ENCODE measurements at places on chromosomes 5 and 9. TPM values are rescaled to one million over a fixed set of nuclear protein-coding genes. Genes with fewer than 3 reads are reported as not detected.

COL15A1 gene
- 229 TPM for total RNA-seq

LVRN gene
- 0.36 TPM for total RNA-seq

SLC26A2 gene
- 21.4 TPM for total RNA-seq

RIC1 gene
- total RNA-seq, result 40.3 TPM

MSX2 gene
- total RNA-seq, result 3.8 TPM

FGF10 gene
- 2.2 TPM for total RNA-seq

FRRS1L gene
- 0.10 TPM for total RNA-seq

GALT gene
- total RNA-seq, result 34.2 TPM

CLTB gene
- total RNA-seq, result 72.3 TPM

IL13 gene
- not detected for total RNA-seq

IFNA5 gene
- total RNA-seq, result not detected

PCDHA7 gene
- 1.7 TPM for total RNA-seq
